ENCODE measurements at places on chromosomes 5 and 9. TPM values are rescaled to one million over a fixed set of nuclear protein-coding genes. Genes with fewer than 3 reads are reported as not detected.

DNA sequence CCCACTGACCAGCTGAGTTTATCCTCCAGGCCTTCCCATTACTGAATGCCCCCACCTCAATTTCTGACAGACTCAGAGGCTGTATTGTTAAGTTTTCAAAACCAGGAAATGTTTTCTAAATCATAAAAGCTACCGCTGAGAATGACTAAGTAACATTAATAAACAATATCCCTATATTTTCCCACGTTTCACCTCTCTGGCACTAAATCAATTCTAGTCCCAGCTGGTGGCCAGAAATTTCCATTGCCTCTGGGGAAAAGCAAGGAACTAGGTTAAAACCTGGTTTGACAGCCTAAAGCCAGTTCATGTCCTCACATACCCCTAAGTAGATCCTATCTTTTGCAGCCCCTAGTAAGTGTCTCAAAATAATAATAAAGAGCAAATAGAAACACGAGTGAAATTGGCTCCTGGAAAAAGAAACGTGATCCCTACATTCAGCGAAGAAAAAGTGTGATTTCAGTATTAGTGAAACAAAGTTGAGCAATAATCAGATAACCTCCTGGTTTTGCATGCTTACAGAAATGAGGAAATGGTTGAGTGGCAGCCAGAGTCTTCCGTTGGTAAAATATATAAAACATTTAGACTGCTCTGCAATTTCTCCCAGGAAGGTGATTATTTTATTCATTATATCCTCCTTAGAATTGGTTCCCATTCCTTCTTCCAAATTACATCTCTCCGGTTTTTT lies 110.9 kb downstream of the ESM1 start:
- no peak for DNase-seq

DNA sequence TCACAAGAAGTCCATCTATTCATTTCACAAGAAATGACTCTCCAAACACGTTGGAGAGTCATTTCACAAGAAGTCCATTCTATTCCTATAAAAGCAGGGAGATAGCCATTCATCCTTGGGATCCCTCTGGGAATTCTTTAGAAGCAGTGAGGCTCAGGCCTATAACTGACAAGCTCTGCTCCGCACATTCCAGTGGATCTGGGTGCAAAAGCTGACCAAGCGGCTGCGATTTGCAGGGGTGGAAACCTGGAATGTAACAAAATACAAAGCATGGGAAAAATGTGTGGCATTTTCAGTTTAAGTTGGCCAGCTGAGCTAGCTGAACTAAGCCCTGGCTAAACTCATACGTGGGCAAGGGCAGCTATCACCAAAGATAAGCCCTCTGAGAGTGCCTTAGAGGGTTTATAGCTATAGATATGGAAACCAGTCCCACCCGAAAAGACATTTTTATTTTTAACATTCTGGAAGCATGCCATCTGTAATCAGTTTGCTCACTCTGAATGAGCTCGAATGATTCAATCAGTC lies 8.7 kb downstream of the TAS2R1 start:
- DNase-seq: no peak

GRCh38 chr9:135745686-135746324 lies 43.8 kb downstream of the KCNT1 start:
- DNase-seq: no peak

SLC25A48 gene
- total RNA-seq: not detected

SPATA6L gene
- 6.7 TPM for total RNA-seq

DDX4 gene
- not detected for total RNA-seq

OTP gene
- not detected for total RNA-seq

- no peak for DNase-seq
Observed at GRCh38 chr9:74729136-74729695, 158.5 kb downstream of the TRPM6 start.

PTGES2 gene
- total RNA-seq: 39.8 TPM

DNA sequence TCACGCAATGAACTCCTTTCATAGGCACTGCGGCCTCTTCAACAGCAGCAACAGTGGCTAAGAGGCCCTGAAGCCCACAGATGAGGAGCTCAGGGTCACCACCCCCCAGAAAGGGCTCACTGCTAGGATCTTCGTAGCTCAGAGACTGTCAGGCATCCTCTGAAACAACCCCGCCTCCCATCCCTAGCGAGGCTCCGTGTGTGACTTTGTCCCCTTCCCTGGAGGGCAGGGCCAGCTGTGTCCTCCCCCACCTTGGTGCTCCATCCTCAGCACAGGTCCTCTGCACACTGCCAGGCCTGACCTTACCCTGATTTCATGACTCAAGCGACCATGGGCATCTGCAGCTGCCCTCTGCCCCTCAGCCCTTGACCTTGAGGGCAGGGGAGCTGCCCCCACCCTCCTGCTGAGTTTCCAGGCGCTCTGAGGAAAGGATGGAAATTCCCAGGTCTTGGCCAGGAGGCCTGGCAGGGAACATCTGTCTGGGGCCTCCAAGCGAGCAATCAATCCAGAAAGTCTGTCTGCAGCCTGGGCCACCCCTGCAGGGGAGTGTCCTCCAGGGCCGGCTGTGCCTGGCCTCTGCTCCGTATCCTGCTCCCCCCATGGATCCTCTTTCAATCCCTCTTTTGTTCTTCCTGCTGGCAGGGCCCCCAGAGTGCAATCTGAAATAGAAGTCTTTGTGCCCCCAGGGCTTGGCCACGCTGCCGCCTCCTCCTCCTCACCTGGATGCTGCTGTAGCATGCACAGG lies 6.8 kb upstream of the IRX4 start:
- DNase-seq: no peak

- no peak for DNase-seq
Observed at GRCh38 chr5:16050414-16050813, 129.2 kb downstream of the MARCHF11 start.

IL3 gene
- not detected for total RNA-seq

ANKRD34B gene
- 0.62 TPM for total RNA-seq

PCDHB12 gene
- total RNA-seq: 8.4 TPM

DNA sequence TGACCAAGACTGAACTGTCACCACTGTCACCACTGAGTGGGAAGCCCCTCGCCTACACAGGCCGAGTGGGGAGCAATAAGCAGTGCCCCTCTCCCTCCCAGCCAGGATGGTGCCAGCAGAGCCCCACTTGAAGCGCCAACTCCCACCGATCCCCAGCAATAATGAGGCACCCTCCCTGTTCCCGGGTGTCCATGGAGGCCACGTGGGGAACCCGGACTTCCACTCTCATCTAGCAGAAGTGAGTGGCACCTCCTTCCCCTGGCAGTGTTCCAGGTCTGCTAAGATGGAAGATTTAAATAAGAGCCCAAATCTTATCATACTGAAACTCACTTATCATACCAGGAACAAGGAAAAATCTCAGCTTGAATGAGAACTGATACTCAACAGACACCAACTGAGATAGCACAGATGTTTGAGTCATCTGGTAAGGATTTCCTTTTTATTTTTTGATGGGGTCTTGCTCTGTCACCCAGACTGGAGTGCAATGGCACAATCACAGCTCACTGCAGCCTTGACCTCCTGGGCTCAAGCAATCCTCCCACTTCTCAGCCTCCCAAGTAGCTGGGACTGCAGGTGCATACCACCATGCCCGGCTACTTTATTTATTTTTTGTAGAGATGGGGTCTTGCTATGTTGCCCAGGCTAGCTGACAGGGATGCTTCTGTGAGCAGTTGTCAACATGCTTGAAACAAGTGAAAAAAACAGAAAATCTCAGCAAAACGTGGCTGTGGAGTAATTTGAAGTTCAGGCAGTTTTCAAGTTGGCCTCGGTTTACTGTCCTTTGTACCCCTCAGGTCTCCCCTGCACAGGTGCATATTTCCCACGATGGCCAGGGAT lies 29.6 kb upstream of the ASS1 start:
- DNase-seq: no peak

RASEF gene
- total RNA-seq: 0.28 TPM

CYLC2 gene
- total RNA-seq: not detected

DNA sequence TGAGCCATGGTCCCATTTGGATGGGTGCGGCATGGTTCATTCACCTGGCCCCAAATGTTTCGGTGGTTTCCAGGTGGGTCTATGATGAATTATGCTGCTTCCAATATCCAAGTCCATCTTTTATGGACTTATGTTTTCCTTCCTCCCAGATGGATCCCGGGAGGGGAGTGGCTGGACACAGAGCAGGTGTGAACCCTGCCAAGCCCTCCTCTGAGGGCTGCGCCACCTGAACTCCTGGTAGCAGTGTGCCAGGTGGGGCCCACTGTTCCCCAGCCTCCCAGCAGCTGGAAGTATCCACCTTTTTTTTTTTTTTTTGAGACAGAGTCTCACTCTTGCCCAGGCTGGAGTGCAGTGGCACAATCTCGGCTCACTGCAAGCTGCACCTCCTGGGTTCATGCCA lies 42.9 kb downstream of the WNK2 start:
- DNase-seq: no peak

DNA sequence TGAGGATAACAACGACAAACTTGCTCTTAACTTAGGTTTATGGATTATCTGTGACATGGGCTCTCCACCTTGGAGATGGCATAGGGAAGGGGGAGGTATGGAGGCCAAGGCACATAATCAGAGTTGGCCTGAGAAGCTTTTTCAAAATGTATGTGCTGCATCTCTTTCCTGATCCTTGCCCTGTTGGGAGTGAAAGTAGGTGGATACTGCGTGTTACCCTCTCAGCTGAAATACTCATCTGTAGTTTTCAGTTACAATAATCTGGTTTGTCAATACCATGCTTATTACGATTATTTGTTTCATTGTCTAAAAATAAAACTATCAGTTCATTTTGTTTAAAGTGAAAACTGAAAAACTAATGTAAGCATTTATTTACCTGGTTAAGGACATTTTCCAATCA lies 86.7 kb downstream of the SLC44A1 start:
- DNase-seq: no peak

GRCh38 chr9:127711831-127712274 lies 3.6 kb downstream of the PTRH1 start:
- DNase-seq: no peak

DNA sequence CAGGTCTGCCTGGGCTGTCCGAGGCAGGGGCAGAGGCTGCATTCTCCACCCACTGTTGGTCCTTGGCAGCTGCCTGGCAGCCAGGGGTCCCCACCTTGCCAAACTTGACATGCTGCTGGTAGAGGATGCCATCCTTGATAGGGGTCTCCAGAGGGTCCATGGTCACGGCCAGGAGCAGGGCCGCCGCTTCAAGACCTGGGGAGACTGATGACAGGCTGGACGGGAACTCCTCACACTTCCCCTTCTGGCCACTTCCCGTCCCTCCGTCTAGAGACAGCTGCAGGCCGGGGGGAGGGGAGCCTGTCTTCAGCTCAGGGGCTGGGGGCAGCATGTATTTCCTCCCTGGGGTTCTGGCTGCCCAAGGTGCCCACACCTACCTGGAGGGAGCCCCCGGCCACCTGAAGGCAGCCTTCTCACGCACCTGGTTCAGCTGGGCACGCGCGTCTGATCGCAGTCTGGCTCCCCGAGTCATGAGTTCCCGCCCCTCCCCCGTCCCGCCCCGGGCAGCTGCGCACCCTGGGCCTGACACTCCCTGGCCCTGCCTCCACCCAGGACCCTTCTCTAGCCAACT lies at the start of gene DOK3:
TSS of gene DOK3 (minus strand) at position 446 of the 571 bp plus-strand sequence. CDS start at position 160, 286 bp downstream.
- DNase-seq: peak; percentile 47

GRCh38 chr5:10635867-10636350 lies 72.0 kb downstream of the ANKRD33B start:
- DNase-seq: no peak

- peak; percentile 57 for DNase-seq
Observed at GRCh38 chr9:131008909-131009618, at the start of gene LAMC3. LAMC3 (plus strand) TSS chr9:131009174; CDS start chr9:131009215, 41 bp downstream.

- no peak for DNase-seq
Observed at GRCh38 chr9:137141050-137141810, 2.3 kb downstream of the GRIN1 start.

SNCAIP gene
- total RNA-seq: 254 TPM

- no peak for DNase-seq
Observed at GRCh38 chr9:111691672-111692329, 30.4 kb downstream of the GNG10 start.

- peak; percentile 41 for DNase-seq
Observed at GRCh38 chr5:32710550-32711361, at the start of gene NPR3. NPR3 (plus strand) TSS chr5:32711321; CDS start chr5:32711777, 456 bp downstream.

- peak; percentile 6 for DNase-seq
Observed at GRCh38 chr5:82523633-82524032, 245.5 kb upstream of the RPS23 start.

GRCh38 chr9:112020680-112021596 lies 124.3 kb downstream of the UGCG start:
- DNase-seq: no peak

DNA sequence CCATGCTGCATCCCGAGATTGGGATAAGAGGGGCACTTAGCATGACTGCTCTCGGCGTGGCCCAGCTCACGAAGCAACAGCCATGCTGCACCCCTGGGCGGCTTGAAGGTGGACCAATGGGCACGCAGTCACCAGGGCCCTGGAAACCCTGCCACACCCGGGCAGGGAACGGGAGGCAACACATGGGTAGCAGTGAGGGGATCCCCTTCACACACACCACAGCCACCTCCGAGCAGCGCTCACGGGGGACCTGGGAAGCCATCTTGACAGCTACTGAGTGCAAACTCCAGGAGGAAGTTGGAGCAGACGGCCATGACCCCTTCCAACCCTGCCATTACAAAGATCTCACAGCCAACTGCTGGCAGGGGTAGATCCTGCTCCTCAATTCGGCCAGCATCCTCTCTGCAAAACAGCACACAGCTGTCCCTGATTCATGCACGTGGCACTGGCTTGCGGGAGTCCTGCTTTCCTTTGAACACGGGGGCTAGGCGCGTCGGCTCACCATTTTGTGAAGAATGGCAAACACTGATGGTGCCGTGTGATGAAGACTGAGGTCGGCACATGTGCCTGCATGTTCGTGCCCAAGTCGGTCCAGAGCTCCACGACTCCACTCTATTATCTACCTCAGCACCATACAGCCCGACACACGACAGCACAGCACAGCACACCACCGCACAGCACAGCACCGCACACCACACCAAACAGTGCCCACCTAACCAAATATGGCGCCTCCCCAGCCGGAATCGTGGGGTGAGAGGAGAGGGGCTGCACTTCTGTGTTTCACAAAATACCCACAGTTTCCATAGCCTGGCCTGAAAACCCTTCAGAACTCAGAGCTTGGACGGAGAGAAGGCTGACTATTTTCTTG lies 5.0 kb downstream of the UBAC1 start:
- no peak for DNase-seq

GRCh38 chr9:105413525-105413924 lies 34.3 kb upstream of the FSD1L start:
- no peak for DNase-seq

- DNase-seq: no peak
Observed at GRCh38 chr5:25754895-25755294, 1110.1 kb upstream of the CDH10 start.

GRCh38 chr5:14810282-14810681 lies 61.3 kb downstream of the ANKH start:
- DNase-seq: no peak

FCN1 gene
- total RNA-seq: not detected

C9orf153 gene
- total RNA-seq: 0.36 TPM

DNA sequence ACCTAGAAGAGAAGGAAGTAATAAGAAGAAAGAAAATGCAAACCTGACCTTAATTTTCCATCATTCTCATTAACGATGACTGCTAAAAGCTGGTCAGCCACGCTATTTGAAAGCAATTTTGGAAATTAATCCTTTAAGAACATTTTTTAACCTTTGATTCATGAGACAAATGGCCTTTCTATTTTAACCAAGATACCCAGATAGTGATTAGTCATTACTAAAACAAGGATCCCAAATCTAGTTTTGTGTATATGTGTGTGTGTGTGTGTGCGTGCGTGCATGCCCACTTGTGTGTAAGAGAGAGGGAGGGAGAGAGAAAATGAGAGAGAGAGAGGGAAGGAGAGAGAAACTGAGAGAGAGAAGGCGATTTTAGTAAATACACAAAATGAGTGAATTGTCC lies 329.5 kb downstream of the DEPDC1B start:
- no peak for DNase-seq

GRCh38 chr5:109987970-109988369 lies 298.2 kb downstream of the MAN2A1 start:
- DNase-seq: no peak

C5orf52 gene
- not detected for total RNA-seq

- no peak for DNase-seq
Observed at GRCh38 chr5:33641744-33642505, 201.2 kb downstream of the TARS1 start.

Measured in endothelial cell (in vitro differentiated cells).